AG10803 (cell line): ENCODE measurements at places on chromosomes 12 and 14.

DNA sequence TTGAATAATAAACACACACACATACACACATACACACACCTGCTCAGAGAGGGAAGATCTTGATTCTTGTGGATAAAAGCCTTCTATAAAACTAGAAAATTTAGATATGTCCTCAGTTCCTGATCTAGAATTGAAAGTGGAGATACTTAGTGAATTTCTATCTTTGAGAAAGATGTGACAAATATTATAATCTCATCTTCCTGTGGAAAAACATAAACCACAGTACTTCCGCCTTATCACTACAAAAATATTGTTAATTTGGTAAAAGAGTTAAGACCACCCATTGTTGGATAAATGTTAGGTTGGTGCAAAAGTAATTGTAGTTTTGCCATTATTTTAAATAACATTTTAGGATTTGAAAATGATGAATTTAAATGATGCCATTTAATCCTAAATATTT, at the start of gene KLRK1:
TSS of gene KLRK1 (minus strand) at position 138 of the 400 bp plus-strand sequence. CDS start 1,231 bp downstream, outside the sequence.
- DNase-seq: no peak

DNA sequence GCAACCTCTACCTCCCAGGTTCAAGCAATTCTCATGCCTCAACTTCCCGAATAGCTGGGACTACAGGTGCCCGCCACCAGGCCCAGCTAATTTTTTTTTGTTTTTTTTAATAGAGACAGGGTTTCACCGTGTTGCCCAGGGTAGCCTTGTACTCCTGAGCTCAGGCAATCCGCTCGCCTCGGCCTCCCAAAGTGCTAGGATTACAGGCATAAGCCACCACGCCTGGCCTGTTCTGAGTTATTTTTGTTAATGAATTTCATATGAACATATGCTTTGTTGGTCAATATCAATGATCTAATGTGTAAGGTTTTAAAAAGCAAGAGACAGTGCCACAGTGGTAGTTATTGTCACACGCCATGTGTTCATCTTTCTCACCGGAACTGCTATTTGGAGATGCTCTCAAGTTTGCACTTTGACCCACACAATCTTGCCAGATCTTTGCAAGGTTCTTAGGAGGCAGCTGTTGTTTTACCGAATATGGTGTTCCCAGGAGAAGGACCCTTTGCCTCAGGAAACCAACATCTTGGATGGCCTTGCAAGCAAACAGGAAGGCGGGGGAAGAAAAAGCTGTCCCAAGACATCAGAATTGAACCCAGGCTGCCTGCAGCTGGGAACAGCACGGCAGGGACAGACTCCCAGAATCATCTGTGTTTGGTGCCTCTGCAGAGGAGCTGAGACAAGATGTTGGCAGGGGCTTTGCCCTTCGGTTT, 30.0 kb downstream of the GALNT16 start:
- peak; percentile 35 for DNase-seq

GRCh38 chr14:59067127-59067894, 121.2 kb upstream of the DAAM1 start:
- DNase-seq: no peak

GRCh38 chr12:119980242-119980641, 8.8 kb upstream of the BICDL1 start:
- no peak for DNase-seq

DNA sequence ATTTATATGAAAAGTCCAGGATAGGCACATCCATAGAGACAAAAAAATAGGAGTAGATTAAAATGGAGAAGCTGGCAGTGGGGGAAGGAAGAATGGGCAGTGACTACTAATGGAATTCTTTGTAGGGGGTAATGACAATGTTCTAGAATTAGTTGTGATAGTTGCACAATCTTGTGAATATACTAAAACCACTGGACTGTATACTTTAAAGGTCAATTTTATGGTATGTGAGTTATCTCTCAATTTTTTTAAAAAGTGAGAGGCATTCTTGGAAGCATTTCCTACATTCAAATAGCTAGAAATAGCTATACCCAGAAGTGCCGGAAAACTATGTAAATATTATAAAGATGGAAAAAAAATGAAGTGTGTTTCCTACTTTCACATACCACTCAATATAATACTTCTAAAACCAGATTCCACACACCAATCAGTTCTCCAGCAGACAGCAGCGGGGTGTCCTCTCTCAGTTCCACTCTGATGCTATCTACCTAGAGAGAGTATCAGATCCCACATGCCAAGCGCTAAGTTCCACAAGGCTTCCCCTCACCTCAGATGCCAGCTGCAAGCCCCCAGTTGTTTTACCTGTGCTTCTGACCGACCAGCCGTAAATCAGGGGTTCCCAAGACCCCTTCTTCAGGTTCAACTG, 41.7 kb upstream of the NID2 start:
- DNase-seq: peak; percentile 61

- peak; percentile 86 for DNase-seq
Measured at GRCh38 chr12:14417715-14418114, 52.2 kb downstream of the ATF7IP start.

DNA sequence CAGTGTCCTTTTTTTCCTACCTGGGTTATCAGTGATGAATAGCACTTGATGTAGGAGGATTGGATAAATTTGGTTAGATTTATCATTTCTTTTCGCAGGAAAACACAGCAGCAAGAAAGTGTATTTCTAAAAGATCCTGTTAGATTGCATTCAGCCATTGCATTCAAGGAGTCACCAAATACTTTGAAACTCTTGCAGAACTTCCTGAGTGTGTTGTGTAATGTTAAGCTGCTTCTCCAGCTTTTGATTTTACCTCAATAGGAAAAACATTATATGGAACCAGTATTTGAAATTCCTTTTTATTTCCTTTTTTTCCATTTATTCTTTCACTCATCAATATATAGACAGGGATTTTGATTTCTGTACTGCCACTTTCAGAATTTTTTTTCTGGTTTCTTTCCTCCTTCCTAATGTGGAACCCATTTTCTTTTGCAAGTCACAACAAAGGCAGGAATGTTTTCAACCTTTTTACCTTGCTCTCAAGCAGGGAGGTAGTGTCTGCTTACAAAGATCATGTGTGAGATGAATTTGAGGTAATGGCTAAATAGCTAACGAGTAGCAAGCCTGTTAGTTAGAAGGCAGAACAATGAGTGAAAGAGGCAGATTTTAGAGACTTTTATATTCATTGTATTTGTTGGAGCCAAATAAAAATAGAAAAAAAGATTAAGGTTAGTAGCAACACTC, 56.2 kb downstream of the PPHLN1 start:
- peak; percentile 55 for DNase-seq

- no peak for DNase-seq
Measured at GRCh38 chr14:101490771-101491170, 70.5 kb upstream of the DIO3 start.

GRCh38 chr12:46384451-46385309, 12.1 kb upstream of the SLC38A2 start:
- DNase-seq: peak; percentile 70

- no peak for DNase-seq
Measured at GRCh38 chr14:33859306-33859705, 91.6 kb downstream of the EGLN3 start.

GRCh38 chr12:2800046-2800570, 5.3 kb downstream of the FKBP4 start:
- no peak for DNase-seq

DNA sequence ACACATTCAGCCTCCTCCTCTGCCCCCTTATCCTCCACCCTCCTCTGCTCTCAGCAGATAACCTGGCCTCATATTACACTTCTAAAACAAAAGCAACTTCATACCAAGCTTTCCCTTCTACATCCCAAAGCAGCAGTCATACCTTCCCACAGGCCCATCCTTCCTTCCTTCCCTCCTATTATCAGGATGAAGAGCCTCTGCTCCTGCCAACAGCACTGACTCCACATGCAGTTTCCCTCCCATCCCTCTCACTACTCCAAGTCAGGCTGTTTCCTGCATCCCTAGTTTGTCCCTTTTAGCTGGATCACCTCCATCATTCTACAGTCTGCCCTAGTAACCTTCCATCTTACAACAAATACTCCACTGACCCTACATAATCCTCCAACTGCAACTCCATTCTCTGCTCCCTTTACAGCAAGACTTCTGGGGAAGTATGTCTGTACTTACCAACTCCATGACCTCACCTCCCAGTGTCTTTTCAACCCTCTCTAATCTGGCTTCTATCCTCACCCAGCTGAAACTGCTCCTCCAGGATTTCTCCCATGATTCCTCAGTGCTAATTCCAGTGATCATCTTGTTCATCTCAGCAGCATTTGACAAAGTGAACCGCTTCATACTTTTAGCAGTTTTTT, 4.9 kb upstream of the YEATS4 start:
- no peak for DNase-seq

DNA sequence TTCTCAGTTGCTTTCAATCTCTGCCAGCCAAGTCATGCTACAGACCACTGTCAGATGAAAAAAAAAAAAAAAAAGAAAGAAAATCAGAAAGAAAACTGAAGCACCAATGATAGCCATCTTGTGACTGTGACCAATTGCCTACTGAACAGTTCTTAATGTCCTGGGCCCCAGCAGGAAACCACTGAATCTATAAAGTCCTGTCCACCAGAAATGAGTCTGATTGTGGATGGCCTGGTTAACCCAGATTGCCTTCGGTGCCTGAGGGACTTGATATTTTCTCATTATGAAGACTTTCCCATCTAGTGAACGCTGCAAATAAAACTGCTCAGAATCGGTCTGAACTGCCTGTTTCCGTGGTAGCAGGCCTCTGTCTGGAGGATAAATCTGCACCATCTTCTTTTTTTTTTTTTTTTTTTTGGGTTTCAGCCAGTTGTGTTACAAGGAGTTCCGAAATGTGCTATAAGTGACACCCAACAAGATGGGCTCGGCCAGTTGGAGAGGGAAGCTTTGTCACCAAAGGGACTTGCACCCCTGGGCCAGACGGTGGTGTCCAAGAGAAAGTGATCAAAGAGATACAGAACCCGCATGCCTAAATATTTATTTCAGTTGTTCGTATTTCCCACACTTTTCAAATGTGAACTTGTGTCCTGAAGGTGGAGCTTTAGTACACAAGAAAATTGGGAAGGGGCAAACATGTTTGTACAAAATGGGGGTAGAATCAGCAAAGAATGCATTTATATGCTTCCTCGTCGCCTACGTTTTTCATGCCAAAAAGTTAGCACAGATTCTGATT, 3.0 kb upstream of the PLXNC1 start:
- peak; percentile 52 for DNase-seq

GRCh38 chr12:92002673-92003382, 142.8 kb downstream of the BTG1 start:
- DNase-seq: no peak

DNA sequence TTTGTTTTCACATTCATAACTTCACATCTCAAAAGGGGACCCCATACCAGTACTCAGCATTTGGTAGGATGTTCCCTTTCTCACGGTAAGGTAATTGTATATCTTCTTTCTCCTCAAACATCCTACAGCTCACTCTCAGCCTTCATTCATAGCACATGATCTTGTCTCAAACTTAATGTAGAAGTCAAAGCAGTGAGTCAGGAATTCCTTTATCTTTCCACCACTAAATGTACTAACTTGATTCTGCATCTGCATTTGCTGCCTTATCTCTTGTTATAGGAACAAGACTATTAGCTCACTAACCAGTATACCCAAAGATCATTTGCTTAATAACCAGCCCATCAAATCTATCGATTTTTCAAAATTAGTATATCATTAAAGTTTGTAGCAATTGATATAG, 22.9 kb downstream of the CPSF2 start:
- no peak for DNase-seq

- peak; percentile 6 for DNase-seq
Measured at GRCh38 chr12:85280165-85280983, at the start of gene ALX1. Gene ALX1 (plus strand): TSS chr12:85280220. CDS start chr12:85280262, 42 bp downstream.

DNA sequence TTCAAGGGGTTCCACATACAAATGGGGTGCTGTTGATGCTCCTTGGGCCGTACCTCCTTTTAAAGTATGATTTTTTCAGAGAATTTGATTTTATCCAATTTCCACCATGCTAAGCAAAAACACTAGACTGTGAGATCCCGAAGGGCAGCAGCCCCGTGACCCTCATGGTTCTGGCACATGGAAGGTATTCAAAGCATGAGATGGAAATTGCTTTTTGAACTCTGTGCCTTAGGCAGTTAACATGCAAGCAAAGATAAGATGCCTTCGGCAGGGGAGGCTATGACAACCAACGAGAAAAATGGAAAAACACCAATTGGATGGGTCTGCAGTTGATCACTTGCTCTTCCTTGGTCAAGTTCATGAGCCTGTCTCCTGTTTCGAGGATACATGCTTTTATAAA, 120.8 kb upstream of the DIO3 start:
- no peak for DNase-seq

DNA sequence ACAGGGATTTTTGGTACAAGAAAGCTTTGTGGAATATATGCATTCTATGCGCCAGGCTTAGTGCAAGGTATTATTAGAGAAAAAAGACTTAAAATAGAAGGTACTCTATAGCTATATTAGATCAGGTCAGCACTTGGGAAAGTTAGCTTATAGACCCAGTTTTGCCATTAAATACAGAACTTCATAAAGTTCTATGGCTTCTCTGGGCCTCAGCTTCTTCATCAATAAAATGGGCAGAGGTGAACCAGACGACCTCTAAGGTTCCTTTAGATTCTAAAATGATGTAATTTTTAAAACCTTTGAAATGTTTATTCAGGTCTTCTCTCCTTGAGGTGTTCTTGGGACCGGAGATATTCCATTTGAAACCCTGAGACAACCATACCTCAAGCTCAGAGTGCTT, 7.1 kb downstream of the CNPY2 start:
- DNase-seq: no peak

GRCh38 chr14:66351310-66351709, 134.9 kb upstream of the CCDC196 start:
- no peak for DNase-seq

DNA sequence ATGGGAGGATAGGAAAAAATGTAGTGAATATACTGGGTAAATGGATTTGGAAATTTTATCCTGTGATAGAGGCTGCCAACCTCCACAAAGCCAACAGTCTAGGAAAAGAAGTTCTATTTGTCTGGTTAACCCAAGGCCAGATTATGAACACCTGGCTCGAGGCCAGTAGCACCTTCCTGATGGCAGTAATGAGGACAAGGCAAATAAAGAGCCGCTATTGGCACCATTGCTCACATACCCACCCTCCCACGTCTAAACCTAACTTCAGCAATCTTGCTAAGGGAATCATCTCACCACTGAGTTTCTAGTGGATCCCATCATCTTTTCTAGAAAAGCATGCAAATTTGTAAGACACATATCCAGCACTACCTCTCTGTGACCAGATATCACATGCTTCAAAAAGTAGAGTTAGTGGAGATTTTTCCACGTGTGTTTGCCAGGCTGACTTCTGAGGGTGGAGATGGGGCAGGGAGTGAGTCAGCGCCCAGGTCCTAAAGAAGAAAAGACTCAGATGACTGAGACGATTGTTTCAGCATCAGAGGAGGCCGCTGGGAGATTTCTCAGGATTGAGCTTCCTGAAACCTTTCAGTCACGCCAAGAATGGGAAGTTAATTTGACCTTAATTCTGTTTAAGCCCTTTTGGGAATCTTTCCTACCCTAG, 362.9 kb downstream of the EMP1 start:
- DNase-seq: no peak
